Cerebellar nuclear complex (tissue), 1 donor: ENCODE measurements at places on chromosomes 4 and X.

- no peak for DNase-seq
Observed at GRCh38 chr4:85790582-85790981, 315.6 kb downstream of the ARHGAP24 start.

DNA sequence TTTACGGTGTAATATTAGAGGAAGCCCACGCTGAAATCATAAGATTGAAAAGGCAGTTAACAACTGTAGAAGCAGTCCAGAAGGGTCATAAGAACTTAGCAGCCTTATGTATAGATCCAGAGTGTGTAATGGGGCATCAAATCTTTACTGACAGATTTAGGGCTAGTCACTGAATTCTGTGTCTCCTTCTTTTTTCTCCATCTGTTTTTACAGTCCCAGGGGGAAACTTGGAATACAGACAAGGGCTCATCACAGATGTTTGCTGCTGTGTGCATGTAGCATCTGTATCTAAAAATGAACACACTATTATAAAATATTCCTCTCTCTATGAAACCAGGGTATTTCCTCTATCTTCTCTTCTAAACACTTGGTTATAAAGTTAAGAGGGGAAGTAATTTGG lies 43.9 kb downstream of the CYSLTR1 start:
- DNase-seq, result no peak

DNA sequence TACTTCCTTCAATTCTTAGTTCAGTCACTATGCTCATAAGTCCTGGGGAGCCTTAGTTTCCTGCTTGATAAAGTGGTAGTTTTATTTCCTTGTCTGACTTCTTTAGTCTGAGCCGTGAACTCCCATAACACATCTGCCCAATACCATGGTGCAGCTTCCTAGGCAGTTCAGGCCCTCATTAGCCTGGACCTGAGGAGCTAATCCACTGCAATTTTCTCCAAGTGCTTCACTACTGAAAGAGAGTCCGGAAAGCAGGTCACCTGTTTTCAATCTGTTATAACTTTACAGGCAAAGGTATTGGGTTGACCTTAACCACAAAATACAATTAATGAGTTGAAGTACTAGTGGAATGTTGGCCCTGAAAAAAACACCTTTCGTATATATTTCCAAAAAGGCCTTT lies 245.4 kb upstream of the BOD1L1 start:
- DNase-seq, result no peak

DNA sequence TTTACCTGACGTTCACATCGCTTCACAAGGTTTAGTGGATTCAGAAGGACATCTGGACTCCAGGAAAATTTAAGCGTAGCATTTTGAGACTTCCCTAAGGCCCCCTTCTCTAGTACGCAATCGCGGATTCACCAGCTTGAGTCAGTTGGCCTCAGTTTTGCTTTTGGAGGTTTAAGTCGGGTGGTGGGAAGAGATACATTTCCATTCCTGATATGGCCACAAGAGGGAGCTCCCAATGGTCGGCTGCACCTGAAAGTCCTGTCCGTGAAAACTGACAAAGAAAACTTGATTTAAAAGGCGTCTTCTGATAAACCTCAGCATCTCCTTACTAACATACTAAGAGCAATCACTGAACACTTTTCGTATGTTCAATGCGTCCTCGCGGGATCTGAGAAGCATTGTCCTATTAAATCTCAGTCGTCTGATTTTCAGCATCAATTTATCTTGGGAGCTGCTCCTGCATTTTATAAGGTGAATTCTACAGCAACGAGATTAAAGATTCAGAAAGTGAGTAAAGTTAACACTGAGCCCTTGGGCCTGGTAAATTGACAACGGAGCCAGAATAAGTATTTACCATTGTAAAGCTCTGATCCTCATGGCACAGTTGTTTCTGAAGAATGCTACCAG lies 50.6 kb downstream of the LGI2 start:
- peak; percentile 8 for DNase-seq

GRCh38 chr4:115484479-115484878 lies 371.1 kb upstream of the NDST4 start:
- no peak for DNase-seq

GRCh38 chr4:158750379-158750778 lies 18.4 kb upstream of the FNIP2 start:
- DNase-seq, result no peak

DNA sequence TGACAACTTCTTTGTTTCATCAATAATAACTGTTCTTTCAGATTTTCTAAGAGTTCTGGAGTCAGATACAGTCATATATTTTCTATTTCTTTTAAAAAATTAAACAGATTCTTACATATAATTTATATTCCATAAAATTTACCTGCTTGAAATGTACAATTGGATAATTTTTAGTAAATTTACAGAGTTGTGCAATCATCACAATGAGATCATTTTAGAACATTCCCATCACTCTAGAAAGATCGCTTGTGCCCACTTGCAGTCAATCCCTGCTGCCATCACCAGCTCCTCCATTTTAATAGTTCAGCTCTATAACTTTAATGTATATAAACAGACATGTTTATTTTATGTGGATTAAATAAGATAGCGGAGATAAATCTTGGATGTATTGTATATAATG lies 29.6 kb upstream of the PRSS48 start:
- no peak for DNase-seq

DNA sequence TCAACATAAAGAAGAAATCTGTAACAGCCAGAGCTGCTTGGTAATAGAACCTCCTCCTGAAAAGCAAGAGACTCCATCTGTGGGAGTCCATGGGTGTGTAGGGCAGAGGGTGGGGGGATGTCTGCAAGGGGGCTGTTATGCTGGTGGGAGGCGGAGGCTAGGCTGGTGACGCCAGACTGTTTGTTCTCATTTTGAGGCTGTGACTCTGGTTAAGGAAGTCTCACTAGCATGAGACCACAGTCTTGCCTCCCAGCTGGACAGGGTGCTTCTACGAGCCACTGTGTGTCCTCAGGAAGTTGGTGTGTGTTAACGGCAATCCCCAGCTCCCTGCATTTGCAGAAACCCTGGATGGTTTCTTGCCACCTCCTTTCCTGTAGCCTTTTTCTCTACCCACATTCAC lies 79.8 kb downstream of the NSUN7 start:
- DNase-seq, result no peak

GRCh38 chr4:40656201-40656863 lies 26.7 kb upstream of the RBM47 start:
- DNase-seq, result no peak

DNA sequence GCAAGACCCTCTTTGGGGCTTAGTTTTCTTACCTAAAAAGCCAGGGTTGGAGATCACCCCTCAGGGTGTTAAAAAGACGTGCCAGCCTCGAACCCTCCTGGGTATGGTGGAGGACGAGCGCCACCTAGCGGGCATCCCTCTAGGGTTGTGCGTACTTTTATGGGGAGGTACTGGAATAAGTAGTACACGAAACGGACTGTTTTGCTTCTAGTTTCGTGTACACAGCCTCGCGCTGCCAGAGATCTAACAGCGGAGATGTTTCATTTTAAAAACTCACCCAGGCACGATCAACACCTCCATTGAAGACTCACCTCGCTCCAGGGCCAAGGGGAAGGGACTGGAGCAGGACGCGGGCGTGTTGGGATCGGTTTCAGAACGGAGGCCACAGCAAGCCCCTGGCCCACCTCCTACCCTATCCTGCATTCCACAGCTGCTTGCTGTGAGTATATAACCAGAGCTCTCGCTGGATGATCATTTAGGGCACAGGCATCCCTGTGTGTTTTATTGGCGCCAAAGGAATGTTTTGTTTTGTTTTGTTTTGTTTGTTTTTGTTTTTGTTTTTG lies 4.8 kb upstream of the NKX3-2 start:
- no peak for DNase-seq

DNA sequence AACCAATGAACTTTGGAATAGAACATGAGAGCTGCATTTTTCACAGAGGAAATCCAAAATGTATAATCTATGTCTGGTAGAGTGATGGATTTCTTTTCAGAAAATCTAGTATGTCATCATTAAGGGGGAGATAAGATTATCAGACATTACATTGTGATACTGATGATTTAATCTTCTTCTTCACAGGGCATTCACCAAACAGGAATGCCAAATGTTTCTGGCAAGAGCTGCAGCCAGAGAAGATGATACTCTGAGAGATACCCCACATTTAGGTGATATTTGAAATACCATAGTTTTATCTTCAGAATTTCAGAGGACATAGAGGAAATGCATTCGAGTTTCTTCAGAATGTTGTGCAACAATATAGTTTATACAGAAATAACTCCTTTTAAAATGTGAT lies 1523.7 kb upstream of the ADGRL3 start:
- DNase-seq, result no peak

DNA sequence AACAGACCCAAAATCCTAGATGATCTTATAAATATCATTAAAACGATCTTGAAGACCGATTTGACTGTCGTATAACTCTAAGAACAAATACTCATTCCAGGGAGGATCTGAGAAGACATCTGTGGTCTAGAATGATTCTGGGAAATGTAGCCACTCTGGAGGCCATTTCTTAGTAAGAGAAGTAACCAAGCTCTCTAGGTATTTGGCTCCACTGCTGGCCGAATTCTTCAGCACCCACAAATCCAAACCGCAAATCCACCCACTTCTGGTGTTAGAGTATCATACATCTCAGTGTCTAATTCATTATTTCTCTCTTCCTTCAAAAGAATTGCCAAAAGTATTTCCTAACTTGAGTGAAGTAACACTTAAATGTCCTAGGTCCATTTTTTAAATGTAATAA lies 23.9 kb downstream of the KLHL5 start:
- DNase-seq, result no peak

DNA sequence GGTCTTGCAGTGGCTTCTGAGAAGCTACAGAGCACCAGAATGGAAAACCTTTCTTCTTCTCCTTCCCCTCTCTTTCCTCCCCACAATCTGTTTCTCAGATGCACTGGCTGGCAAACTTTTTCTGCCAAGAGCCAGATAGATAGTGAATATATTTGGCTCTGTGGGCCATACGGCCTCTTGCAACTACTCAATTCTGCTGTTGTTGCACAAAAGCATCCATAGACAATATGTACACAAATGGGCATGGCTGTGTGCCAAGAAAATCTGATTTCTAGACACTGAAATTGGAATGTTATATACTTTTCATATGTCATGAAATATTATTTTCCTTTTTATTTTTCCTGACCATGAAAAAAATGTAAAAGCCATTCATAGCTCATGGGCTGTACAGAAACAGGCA lies 3.1 kb downstream of the PHEX start:
- no peak for DNase-seq

GRCh38 chrX:24203072-24203808 lies 53.7 kb downstream of the ZFX start:
- DNase-seq, result no peak

DNA sequence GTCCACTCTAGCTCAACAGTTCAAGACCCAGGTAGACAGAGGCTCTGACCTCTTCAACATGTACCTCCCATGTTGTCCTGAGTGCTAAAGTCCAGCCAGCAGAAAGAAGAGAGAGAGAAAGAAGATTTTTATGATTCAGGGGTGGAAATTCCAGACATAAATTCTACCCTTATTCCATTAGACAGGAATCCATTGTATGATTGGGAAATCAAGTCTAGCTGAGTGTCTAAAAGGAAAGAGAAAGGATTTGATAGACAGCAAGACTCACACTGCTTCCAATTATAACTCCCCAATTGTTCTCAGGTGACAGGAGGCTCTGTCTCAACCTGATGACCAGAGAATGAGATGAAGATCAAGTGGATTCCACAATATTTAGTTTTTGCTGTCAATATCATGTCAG lies 27.9 kb upstream of the PGM2 start:
- no peak for DNase-seq
